ENCODE measurements at places on chromosomes 2 and 18.

GRCh38 chr2:54966165-54966832 is 84.0 kb downstream of the RTN4 start:
- DNase-seq: no peak

DNA sequence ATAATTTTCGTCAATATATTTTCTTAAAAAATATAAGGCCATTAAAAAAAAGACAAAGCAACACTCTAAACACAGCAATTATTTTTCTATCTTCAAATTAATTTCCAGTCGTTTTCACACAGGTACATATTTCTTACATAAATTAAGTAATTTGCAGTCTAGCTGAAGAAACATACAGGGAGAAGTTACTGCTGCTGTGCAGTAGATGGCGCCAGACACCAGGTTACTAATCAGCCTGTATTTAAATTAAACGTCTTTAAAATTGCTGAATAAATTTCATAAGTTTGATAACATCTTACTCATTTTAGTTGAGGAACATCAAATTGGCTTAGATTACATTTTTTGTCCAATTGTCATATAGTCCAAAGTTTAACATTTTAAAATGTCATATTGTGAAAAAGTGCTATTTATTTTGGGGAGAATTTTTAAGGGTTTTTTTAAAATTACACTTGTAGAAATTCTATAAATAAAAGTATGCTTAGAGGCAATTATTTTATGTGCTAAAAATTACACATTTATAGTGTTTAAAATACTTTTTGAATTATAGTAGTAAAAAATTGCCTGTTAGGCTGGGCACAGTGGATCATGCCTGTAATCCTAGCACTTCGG is 88.4 kb downstream of the PMAIP1 start:
- DNase-seq: peak; percentile 32

- no peak for DNase-seq
Observed at GRCh38 chr2:60746318-60746717, 9.8 kb upstream of the PAPOLG start.

GRCh38 chr18:47574966-47575365 is 323.5 kb upstream of the SKOR2 start:
- DNase-seq: no peak

DNA sequence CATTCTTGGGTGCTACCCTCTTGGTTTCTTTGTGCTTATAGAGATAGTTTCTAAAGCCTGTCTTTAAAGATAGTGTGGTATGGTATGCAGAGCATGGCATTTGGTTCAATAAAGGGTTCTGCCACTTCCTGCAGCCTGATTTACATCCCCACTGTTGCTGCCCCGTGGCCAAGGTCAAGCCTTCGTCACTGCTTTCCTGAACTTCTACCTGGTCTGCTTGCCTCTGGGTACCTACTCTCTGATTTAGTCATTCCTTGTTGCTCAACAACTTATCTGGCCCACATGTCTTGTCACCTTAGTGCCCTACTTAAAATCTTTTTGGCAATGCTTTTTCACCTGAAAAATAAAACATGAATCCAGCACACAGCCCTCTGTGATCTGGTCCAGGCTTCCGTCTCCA is 352.9 kb downstream of the LPIN1 start:
- no peak for DNase-seq

DNA sequence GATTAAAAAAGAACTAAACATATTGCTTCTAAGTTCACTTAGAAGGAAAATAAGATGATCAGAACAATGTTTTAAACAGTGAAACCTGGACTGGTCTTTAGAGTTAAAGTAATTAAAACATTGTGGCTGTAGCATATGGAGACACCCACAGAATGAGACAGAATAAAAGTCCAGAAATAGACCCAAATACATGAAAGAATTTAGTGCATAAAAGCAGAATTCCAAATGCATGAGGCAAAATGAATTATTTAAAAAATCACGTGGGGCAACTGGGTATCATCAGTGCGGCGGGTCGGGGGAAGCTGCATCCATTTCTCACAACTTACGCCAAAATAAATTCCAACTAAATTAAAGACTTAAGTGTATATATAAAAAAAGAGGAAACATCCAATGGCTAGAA is 12.1 kb downstream of the RNF149 start:
- no peak for DNase-seq

- DNase-seq: no peak
Observed at GRCh38 chr2:13495051-13495450, 778.3 kb downstream of the TRIB2 start.

GRCh38 chr2:222057347-222058073 is 241.3 kb downstream of the PAX3 start:
- no peak for DNase-seq

DNA sequence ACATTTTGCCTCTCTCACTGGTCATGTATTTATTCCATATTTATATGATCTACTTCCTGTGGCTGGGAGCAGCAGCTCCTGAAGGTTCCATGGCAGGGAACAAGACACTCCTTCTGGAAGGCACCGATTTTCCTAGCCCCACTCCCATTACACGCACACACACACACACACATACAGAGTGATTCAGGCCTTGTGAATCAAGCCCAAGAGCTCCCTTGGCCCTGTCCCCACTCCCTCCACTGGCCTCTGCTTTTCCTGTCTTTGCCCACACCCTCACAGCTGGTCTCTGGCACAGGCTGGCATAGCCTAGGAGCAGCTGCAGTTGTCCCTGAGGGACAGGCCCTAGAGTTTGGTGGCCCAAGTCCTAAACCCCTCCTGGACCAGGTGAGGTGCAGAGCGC is 201.7 kb downstream of the NAPG start:
- DNase-seq: no peak

- no peak for DNase-seq
Observed at GRCh38 chr2:188201639-188202038, 90.0 kb upstream of the GULP1 start.

DNA sequence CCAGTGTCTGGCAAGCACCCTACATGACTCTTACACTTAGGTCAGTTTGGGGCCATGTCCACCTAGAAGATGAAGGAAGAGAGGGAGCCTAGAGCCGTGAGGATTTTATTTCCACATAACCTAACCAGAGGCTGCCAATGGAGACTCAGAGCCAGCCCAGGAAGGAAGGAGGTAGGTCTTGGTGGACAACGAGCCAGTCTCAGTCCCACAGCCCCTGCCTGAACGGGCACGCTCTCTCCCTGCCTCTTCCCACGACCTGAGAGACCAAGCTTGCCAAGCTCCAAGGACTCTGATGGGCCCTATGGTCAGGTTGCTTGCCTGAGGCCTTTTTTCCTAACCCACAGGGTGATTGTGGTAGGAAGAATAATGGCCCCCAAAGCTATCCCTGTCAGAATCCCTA is 188.4 kb downstream of the TFCP2L1 start:
- no peak for DNase-seq

DNA sequence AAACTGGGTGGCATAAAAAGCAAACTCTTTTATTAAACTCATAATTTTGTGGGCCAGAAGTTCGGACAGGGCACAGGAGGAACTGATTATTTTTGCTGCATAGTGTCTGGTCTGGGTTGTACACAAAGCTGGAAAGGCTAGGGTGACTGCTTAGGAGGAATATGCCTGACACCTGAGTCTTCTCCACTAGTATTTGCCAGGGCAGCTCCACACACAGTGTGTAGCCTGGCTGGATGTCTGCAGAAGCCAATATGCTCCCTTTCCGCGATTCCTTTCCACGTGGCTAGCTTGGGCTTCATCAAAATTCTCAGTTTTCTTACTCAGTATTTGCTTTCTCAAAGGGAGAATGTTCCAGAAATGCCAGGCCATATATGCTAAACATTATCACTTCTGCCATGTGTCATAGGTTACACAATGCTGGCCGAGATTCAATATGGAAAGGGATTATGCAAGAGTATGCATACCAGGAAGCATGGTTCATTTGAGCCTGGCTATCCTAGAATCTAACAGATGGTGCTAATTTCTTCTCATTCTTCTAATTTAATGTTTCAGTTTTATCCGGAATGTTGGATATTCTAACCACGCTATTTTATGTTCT is 142.7 kb upstream of the DOK6 start:
- no peak for DNase-seq

DNA sequence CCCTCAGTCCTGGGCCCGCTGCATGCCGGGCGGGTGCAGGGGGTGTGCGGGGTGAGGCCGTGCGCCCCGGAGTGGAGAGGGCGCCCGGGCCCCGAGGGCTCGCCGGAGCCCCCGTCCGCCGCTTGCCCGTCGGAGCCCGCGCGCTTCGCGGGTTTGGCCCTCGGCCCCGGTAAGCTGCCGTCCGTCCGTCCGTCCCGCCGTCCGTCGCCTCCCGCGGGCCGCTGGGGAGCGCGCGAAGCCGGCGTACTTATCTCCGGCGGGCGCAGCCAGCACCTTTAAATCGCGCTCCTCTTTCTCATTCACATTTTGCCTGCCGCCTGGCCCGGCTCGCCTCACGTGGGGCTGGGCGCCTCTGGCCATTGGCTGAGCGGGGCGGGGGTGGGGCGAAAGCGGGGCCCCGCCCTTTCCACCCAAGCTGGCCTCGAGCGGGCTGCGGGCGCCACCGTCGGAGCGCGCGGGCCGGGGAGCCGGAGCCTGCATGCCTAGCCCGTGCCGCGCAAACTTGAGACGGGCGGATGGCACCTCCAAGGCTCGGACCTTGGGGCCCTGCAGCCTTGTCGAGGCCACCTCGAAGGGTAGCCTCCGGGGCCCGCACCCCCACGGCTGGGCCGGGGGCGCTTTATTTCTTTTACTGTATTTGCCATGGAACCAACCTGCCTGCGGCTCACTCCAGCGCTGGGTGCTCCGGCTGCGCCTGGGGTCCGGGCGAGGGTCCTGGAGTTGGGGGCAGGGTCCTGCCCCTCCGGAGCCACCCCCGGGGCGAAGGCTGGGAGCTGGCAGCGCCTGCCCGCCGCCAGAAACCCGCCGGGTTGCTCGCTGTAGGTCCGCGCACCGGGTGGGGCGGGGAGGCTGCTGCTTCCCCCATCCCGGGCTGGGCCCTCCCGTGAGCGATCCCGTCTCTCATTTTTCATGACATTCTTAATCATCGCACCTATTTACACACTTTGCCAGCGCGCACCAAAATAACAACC is at the start of gene GBX2:
GBX2 (minus strand) TSS at position 277 of the 971 bp plus-strand sequence. CDS start 415 bp downstream, outside the sequence.
- no peak for DNase-seq

DNA sequence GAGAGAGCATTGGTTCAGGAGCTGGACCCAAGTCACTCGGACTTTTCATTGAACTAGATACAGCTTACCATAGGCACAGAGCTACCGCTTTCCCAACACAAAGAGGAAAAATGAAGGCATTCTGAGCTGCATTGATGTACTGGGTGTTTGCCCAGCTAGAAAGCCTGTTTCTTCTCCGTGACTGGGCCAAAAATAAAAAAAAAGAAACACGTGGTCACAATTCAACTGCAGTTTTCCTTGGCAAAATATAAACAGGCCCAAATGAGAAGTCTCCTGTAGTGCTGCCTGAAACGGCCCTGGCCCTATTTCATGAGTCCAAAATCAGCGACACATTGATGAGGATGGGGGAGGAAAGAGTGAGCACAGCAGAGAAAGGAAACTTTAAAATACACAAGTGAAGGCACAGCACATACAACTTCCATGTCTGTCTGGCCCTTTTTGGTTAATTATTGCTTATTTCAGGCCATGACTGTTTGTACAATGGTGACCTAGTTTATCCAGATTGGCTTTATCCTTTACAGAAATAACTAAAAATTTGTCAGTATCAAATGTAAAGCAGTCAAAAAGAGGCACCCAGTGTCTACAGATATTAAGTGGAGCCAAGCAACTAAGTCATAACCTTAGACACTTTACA is 179.7 kb downstream of the ICOS start:
- no peak for DNase-seq

- DNase-seq: no peak
Observed at GRCh38 chr2:138202762-138203161, 238.5 kb downstream of the HNMT start.

- no peak for DNase-seq
Observed at GRCh38 chr2:85371045-85371444, 16.5 kb downstream of the ELMOD3 start.

- DNase-seq: no peak
Observed at GRCh38 chr18:53387581-53387980, 836.9 kb downstream of the MBD2 start.

GRCh38 chr2:186977433-186978045 is 128.6 kb upstream of the ZSWIM2 start:
- DNase-seq: no peak

DNA sequence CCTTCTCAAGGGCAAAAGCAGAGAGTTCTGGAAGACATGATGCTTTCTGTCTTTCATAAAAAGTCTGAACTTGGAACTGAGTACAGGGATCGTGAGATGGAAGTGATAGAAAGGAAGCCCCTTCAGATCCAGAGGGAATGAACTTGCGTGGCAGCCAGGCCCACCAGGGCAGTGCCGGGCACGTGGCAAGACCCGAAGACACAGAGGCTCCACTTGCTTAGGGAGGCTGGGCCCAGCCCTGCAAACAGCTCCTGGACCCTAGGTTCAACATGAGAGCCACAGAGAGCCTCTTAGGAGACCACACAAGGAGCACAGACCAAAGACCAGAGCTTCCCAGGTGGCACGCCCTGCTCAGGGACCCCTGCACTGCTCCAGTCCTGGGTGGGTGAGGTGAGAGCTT is 155.4 kb upstream of the SMIM21 start:
- no peak for DNase-seq

DNA sequence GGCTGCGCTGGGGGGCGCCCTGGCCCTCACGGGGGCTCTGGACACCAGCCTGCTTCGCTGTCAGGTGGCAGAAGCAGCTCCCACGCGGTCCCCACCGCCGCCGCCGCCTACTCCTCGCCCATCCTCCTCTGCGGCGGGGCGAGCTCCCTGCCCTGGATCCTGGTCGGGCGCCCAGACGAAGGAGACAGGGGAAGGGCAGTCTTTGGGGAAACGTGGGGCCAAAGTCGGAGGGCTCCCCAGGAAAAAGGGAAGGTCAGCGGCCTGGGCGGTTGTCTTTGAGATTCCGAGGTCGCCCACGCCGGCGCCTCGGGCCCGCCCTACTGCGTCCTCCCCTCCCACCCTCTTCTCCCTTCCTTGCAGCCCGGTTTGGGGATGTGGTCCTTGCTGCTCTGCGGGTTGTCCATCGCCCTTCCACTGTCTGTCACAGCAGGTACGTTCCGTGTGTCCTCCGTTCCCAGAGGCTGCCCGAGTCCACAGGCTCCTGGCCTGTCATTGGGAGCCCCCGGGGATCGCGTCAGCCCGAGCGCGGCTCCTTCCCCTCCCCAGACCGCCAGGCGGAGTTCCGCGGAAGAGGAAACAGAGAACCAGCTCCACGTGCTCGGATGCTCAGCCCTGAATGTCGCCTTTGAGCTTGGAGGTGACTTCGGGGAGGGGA is 800 bp downstream of the IL1RL2 start:
- DNase-seq: peak; percentile 47

GRCh38 chr2:143682436-143683055 is 553.3 kb downstream of the ARHGAP15 start:
- DNase-seq: no peak

GRCh38 chr18:20971886-20972267 is 139.7 kb downstream of the ROCK1 start:
- DNase-seq: no peak

Data from CD8-positive, alpha-beta T cell (primary cell).